ENCODE measurements at places on chromosomes 7 and 10.

GRCh38 chr10:995559-995926, 7.3 kb downstream of the GTPBP4 start:
- DNase-seq: no peak

- no peak for DNase-seq
These were observed 8.4 kb upstream of the SEPTIN7 start for GRCh38 chr7:35792472-35792871.

GRCh38 chr7:130009848-130010688, 41.1 kb downstream of the ZC3HC1 start:
- no peak for DNase-seq

- no peak for DNase-seq
These were observed 28.7 kb downstream of the DGKI start for GRCh38 chr7:137818036-137818435.

- DNase-seq: no peak
These were observed at the start of gene ARPC1B for GRCh38 chr7:99374111-99375064. TSS of gene ARPC1B (plus strand) at chr7:99374730. CDS start at chr7:99385715, 10,985 bp downstream.

GRCh38 chr7:158394936-158395335, 192.7 kb downstream of the PTPRN2 start:
- no peak for DNase-seq

Measured in NCI-H446 treated with DMSO at 0.1 percent for 48 hours (cell line).